ENCODE measurements at places on chromosomes 4 and X.

GRCh38 chr4:48093991-48094416 lies 40.0 kb downstream of the TXK start:
- DNase-seq: no peak

GRCh38 chrX:23857363-23857762 lies 50.4 kb downstream of the APOO start:
- no peak for DNase-seq

- DNase-seq: no peak
Observed at GRCh38 chrX:134752558-134752957, 94.3 kb upstream of the PLAC1 start.

DNA sequence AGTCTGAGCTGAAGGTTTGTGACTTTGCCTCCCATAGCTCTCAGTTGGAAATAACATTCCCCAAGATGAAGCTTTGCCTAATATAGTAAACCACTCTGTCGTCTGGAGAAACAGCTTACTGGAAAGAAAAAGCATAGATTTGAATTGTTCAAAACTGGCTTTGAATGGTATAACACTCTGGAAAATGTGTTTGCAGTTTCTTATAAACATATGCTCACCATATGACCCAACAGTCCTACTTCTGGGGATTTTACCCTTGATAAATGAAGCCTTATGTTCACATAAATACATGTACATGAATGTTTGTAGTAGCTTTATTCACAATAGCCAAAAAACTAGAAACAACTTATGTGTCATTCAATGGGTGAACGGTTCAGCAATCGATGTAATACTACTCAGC lies 10.2 kb downstream of the VEGFD start:
- DNase-seq: no peak

GRCh38 chr4:1407657-1408333 lies 1.6 kb upstream of the NKX1-1 start:
- DNase-seq: no peak

DNA sequence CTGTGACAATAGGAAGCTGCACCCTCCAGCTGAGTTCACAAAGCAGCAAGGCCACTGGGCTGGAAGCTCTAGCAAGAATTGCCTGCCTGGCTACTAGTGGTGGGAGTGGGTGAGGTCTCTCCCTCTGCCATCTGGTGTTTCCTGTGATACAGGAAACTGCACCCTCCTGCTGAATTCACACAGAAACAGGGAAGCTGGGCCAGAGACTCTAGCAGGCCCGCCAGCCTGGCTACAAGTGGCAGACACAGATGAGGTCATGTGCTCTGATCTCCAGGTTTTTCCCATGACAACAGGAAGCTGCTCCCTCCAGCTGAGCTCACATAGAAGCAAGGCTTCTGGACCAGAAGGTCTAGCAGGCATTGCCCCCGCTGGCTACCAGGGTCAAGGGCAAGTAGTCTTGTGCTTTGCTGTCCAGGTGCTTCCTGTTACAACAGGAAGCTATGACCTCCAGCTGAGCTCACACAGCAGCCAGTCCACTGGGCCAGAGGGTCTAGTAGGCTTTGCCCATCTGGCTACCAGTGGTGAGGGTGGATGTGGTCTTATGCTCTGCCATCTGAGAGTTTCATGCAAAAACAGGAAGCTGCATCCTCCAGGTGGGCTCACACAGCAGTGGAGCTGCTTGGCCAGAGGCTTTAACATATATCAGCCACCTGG lies 41.5 kb upstream of the ZXDA start:
- DNase-seq: no peak

DNA sequence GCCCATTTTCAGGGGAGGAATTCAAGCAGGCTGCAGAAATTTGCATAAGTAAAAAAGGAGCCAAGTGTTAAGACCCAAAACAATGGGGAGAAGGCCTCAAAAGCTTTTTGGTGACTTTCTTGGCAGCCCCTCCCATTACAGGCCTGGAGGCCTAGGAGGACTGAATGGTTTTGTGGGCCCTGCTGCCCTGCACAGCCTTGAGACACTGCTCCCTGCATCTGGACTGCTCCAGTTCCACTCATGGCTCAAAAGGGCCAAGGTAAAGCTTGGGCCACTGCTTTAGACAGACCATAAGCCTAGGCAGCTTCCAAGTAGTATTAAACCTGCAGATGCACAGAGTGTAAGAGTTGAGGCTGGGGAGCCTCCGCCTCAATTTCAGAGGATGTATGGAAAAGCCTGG lies 501.6 kb downstream of the MID1IP1 start:
- DNase-seq: no peak

DNA sequence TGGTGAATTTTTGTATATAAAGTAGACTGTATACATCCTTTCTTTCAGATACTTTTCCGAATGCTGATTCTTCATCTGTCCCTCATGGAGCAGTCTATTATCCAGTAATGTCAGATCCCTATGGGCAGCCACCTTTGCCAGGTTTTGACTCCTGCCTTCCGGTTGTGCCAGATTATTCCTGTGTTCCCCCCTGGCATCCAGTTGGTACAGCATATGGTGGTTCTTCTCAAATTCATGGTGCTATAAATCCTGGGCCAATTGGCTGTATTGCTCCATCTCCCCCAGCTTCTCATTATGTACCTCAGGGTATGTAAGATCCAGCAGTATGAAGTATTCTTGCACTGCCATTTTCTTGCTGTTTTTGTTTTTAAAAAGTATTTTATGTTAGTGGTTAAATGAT lies 78.7 kb downstream of the ALG13 start:
- no peak for DNase-seq

DNA sequence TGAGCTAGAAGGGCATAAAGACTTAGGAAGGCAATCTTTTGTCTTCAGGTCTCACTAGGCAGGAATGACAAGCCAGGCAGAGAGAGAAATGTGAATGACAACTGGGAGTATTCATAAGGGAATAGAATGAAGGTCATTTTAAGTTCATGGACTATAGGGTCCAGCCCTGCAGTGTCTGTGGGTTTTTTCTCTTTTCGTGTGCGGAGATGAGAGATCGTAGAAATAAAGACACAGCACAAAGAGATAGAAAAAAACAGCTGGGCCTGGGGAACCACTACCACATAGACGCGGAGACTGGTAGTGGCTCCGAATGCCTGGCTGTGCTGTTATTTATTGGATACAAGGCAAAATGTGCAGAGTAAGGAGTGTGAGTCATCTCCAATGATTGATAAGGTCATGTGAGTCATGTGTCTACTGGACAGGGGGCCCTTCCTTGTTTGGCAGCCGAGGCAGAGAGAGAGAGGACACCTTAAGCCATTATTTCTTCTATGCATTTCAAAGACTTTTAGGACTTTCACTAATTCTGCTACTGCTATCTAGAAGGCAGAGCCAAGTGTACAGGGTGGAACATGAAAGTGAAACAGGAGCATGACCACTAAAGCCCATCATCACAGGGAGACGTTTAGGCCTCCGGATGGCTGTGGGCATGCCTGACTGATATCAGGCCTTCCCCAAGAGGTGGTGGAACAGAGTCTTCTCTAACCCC lies 921.8 kb upstream of the PCDH10 start:
- no peak for DNase-seq

- no peak for DNase-seq
Observed at GRCh38 chr4:184617600-184618196, 31.5 kb downstream of the CASP3 start.

- DNase-seq: no peak
Observed at GRCh38 chr4:107996949-107997788, 7.5 kb downstream of the HADH start.

DNA sequence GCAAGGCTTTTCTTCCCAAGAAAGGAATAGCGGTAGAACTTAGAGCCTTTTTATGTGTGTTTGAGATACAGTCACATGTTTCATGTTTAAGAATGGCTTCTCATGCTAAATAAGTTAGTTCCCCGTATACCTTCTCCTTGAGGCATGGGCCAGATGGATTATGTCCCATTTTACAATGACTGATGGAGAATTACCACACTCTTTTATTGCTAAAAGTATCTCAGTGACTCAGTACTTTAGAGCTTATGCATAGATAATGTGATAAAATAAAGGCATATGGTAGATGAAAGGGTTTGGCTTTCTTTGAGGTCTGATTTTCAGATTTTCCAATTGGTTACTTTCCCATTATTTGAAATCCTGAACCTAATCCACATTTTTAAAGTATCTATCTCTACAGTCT lies 121.8 kb upstream of the BMPR1B start:
- DNase-seq: no peak

DNA sequence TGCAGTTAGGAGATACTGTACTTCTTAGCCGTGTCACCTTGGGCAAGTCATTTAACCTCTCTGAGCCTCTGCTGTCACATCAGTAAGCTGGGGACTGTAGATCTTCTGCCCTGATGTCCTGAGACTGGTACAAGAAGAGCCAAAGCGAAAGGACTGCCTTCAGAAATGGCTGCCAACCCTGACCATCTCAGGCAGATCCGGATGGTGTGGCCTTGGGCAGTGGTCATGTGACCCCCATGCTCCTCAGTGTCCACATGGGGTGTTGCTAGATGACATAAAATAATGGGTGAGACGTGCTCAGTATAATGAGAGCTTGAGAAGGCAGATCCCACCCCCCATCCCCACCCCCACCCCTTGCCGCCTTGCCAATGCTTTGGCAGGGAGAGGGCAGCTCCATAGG lies 60.4 kb upstream of the MTM1 start:
- DNase-seq: no peak

- no peak for DNase-seq
Observed at GRCh38 chrX:134895805-134896581, 94.8 kb upstream of the SMIM10 start.

GRCh38 chrX:74423289-74423998 lies 2.2 kb downstream of the SLC16A2 start:
- no peak for DNase-seq

GRCh38 chr4:146621-147020 lies 22.3 kb downstream of the ZNF718 start:
- DNase-seq: no peak

- DNase-seq: no peak
Observed at GRCh38 chr4:128880662-128881061, 71.2 kb downstream of the JADE1 start.

DNA sequence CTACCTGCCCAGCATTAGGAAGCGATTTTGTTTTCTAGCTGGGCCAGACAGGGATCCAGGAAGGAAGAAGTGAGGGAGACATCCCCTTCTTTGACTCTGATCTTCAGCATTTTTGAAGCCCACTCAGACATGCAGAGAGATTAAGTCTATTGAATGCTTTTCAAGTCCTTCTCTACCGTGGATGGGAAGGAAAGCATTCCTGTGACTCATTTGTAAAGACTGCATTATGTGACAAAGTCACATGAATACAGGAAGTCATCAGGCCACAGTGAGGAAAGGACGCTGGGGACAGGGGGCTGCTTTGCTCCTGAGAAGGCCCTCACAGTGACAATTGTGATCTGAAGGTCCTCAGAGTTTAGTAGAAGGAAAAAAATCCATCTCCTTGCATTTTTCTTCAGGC lies 67.4 kb upstream of the GBA3 start:
- no peak for DNase-seq

DNA sequence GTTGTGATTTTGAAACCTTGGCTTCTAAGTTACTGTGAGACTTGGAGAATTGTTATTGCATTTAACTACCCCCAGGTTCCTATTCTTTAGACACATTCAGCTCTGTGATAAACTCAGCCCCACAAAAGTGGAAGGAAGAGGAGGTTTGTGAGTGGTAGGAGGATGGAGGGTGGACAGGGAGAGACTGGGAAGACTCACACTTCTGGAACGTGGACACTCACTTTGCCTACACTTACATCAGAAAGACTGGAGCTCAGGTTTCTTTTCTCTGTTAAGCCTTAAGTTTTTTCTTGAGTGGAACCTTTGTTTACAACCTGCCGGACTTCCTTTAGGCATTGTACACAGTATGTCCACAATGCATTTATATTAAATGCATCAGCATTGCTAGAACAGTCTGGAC lies 99.0 kb downstream of the AREG start:
- DNase-seq: no peak

DNA sequence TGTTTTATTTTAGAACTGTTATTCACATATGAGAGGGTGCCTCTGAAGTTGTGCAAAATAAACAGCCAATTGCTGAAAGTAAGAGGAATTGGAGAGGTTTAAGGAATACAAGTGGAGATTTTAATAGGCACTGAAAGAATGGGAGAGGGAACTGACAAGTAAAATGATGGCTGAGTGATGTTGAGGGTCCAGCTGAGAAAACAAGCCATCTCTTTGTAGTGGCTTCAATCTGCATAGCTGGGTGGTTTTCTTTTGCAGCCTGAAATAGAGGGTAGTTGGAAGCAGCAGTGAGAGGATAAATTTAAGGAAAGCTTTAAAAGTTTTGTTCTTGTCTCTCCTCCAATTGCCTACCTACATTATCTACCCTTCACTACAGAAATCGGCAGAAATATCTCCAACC lies 106.7 kb upstream of the DGKK start:
- no peak for DNase-seq

DNA sequence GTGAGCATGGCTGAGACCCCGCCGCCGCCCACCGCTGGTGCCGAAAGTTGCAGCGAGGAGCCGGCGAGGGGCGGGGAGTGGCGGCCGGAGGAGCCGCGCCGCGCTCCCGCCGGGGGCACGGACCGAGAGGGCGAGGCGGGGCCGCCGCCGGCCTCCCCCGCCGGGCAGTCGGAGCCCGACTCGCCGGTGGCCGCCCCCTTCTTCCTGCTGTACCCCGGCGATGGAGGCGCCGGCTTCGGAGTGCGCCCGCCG lies 16.5 kb downstream of the UTP3 start:
- no peak for DNase-seq

DNA sequence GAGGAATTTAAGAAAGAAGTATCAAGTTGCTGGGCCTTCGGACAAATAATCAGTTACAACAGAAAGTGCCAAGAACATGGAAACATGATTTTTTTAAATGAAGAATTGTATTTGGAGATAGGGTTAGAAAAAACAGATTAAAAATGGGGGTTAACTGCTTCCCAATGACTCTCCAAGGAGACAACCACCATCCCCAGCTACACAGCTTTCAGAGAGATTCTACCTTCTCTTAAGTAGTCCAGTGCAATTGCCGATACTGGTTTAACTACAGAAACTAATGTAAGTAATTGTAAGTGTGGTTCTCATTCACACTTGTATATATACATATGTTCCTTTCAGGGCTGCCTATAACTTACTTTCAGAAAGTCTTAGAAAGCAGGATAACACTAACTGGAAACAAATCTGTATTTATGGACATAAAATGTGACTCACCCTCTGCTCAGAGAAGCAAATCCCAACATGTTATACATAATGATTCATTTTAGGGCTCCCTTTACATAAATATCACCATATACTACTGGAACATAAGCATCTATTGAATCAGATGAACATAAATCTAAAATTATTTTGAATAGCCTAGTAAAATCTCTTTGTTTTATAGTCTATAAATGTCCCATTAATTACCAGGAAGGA lies 248.9 kb upstream of the UGT8 start:
- no peak for DNase-seq

GRCh38 chr4:177450426-177451107 lies 8.3 kb upstream of the AGA start:
- no peak for DNase-seq

GRCh38 chr4:77199276-77199675 lies 42.3 kb downstream of the CCNG2 start:
- no peak for DNase-seq

DNA sequence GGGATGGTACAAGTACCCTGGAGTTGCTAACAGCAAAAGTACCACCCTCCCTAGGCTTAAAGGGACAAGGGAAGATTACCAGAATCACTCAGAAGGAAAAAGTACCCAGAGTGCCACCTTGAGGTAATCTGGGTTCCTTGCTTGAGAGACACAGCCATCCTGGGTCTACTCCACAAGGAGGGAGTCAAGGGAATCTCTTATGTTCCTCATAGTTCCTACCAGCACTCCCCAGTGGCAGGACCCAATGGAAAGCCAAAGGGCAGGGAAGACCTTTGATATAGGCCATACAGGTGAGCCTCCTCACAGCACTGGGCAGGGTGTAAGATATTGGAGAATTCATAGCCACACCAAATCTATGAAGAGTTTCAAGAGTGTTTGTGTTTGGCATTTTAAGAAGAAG lies 5.7 kb downstream of the IL2 start:
- DNase-seq: no peak

- no peak for DNase-seq
Observed at GRCh38 chr4:127449449-127449848, 183.3 kb upstream of the INTU start.

Measured in NCI-H510A treated with DMSO at 0.1 percent for 48 hours (cell line).